ENCODE measurements at places on chromosomes 4 and X. TPM values are rescaled to one million over a fixed set of nuclear protein-coding genes. Genes with fewer than 3 reads are reported as not detected.

DNA sequence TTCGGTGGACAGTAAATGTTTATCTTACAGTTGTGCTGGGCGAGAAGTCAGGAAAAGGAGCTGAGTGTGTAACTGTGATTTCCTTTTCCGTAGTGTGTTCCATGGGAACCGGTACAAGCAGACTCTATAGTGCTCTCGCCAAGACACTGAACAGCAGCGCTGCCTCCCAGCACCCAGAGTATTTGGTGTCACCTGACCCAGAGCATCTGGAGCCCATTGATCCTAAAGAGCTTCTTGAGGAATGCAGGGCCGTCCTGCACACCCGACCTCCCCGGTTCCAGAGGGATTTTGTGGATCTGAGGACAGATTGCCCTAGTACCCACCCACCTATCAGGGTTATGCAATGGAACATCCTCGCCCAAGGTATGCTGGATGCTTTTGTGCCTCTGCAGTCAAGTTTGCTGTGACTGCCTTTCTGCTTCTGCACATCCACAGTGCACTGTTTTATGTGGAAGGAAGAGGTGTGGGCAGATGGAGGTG is 27.4 kb downstream of the NOCT start:
- no peak for DNase-seq

POU3F4 gene
- total RNA-seq: not detected

DNA sequence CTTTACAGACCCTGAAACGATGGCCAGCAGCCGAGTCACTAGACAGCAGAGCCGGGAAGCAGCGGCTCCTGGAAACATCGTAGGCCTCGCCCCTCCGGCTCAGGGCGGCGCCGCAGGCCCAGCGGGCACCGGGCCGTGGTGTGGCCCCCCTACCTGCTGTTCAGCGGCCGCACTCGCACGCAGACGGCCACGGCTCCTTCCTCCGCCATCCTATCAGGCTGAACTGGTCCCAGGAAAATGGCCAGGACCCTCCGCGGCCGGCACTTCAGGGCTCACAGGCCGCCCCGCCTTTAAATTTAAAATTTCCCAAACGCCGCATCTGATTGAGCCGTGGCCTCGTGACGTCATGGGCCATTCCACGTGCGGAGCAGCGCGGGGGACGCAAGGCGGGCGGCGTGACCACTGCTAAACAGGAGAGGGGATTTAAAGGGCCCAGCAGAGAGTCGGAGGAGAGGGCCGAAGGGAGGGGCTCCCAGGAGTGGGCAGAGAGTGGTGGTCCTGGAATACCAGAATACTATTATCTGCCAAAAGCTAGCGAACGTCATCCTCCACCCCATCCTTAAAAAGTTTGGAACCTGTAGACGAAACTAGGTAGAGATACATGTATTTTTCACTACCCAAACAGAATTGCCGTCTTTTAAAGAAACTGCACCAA is at the start of gene CENPE:
Gene CENPE (minus strand): TSS at position 233 of the 655 bp plus-strand sequence. CDS start 24 bp downstream, at position 209.
- peak; percentile 75 for DNase-seq

N4BP2 gene
- 10.9 TPM for total RNA-seq

GRCh38 chr4:113094802-113095201 is 45.3 kb downstream of the ANK2 start:
- no peak for DNase-seq

- DNase-seq: no peak
These were observed 2.2 kb downstream of the SLIT2 start for GRCh38 chr4:20253735-20254409.

C4orf50 gene
- 0.09 TPM for total RNA-seq

DNA sequence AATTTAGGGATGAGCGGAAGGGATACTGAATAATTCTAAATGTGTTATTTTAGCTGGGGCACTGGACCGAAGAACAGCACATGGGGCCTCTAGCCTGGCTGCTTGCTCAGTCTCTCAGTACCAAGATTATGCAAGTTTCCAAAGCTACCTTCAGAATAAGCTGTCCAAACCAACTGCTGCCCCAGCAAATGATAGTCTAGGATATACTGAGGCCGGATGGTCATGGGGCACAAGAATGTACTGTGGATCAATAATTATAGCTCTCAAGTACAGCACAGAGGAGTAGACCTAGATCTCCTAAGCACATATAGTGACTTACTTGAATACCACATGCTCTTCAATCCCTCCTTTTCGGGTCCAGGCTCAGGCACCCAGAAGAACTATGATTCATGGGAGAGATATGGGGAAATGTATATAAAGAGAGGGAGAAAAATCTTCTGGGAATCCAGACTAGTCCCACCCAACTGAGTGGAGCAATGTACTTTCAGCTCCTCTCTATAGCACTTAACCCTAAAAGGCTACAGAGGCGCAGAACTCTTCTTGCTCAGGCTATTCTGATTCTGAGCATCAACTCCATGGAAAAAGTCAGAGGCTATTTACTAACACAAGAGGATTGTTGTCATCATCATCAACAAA is 160.3 kb upstream of the GPC4 start:
- DNase-seq: no peak

NPY1R gene
- 6.4 TPM for total RNA-seq

DDX53 gene
- total RNA-seq: not detected

DNA sequence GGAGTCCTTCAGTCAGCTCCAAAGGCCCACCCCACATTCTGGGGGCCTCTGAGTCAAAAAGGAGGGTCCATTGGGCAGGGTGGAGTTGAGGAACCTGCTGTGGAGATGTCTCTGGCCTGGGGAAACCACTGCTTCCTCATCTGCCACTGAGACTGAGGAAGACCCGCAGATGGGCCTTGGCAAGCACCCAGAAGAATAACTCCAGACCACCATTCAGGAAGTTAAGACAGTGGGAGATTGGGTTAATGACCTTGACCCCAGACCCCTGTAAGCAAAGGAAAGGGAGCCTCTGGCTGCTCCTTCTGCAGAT is 8.1 kb upstream of the HSD17B10 start:
- DNase-seq: no peak

- DNase-seq: no peak
These were observed 81.8 kb upstream of the MAGEA4 start for GRCh38 chrX:151830911-151831310.

GRCh38 chrX:105608745-105609144 is 213.6 kb upstream of the NRK start:
- no peak for DNase-seq

MUC7 gene
- not detected for total RNA-seq

- no peak for DNase-seq
These were observed 52.8 kb upstream of the TAB3 start for GRCh38 chrX:30941898-30942297.

DNA sequence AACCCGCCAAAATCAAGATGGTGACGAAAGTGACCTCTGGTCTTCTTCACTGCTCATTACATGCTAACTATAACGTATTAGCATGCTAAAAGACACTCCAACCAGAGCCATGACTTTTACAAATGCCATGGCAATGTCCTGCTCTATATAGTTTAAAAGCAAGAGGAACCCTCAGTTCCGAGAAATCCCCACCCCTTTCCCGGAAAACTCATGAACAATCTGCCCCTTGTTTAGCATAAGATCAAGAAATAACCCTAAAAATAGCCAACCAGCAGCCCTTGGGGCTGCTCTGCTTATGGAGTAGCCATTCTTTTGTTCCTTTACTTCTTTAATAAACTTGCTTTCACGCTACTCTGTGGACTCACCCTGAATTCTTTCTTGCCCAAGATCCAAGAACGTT is 463.5 kb upstream of the FAM241A start:
- DNase-seq: no peak

TCEAL7 gene
- 0.19 TPM for total RNA-seq

UGT2B11 gene
- total RNA-seq: not detected
